Esophagus squamous epithelium (tissue), 5 donors: ENCODE measurements at places on chromosomes 11 and 22.

- no peak for DNase-seq
These were observed 2.5 kb downstream of the DCHS1 start for GRCh38 chr11:6653097-6653496.

GRCh38 chr22:46595545-46595944 is 24.6 kb upstream of the GRAMD4 start:
- no peak for DNase-seq

- DNase-seq: no peak
These were observed 11.1 kb downstream of the OR5A2 start for GRCh38 chr11:59415111-59415510.

GRCh38 chr22:35995772-35996171 is 32.9 kb downstream of the RBFOX2 start:
- no peak for DNase-seq

DNA sequence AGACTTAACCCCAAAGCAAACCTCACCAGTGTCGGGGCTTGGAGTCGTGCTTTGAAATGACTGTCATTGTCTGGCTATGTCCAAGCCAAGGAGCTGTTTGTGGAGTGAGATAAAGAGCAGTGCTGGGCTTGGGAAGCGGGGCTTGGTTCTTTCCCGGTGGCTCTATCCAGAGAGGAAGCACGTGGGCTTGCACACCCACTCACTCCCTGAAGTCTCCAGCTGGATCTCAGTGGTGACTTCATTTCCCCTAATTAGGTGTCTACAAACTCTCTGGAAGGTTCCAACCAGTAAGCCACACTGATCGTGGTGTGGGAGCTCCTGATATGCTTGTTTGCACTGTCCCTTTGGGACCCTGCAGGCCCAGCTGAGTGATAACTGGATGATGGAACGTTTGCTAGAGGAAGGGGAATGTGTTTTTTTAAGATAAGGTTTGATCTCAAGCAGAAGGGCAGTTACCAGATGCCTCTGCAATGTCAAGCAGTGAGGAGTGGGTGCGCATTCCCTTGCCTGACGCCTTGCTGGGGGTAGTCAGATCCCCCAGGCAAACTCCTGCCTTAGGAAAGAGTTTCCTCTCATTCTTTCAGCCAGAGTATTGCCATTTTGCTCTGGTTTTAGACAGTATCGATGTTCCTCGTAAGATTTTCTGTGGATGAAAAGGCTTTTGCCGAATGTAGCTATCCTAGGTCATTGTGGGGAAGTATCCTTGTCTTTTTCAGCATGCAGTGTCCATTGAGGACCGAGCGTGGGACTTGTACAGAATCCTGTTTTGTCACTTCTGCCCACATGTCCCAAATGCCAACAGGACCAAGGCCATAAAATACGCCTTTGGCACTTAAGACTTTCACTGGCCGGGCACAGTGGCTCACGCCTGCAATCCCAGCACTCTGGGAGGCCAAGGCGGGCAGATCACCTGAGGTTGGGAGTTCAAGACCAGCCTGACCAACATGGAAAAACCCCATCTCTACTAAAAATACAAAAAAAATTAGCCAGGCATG is 90.9 kb downstream of the MICAL2 start:
- no peak for DNase-seq

- no peak for DNase-seq
These were observed 90.2 kb upstream of the ALKBH3 start for GRCh38 chr11:43790444-43790794.

- DNase-seq: no peak
These were observed 101.1 kb upstream of the SLC22A12 start for GRCh38 chr11:64489831-64490441.

DNA sequence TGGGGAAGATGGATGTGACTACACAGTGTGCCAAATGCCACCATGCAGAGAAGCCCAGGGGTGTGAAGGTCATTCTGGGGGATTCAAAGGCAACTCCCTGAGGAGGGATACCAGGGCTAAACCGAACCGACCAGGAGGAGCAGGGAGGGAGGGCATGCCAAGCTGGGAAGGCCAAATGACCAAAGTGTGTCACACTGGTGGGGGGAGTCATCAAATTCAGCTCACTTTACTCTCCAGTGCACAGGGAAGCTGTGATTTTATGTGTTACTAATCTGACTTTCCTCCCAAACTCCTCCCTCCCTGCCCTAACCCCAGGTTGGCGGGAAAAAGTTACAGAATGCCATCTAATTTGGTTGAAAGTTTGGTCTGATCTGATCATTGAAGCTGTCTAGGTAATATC is 29.7 kb upstream of the TSKU start:
- no peak for DNase-seq

- DNase-seq: no peak
These were observed 14.5 kb upstream of the RPS19BP1 start for GRCh38 chr22:39546889-39547586.

DNA sequence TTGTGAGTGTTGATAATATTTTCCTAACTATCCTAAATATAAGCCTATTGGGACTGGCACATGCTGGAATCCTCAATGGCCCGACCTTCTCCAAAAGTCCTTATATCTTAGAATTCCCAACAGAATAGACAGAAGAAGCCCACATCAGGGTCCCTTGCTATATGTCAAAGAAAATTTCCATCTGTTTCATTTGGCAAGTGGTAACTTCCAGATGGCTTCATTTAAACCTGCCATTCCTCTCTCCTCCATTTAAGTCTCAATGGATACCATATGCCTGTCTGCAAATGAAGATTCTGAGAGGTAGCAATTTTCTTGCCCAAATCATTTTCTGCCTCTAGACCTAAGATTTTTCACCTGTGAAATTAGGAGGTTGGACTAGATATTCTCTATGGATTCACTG is 73.1 kb upstream of the KCNA4 start:
- DNase-seq: no peak

DNA sequence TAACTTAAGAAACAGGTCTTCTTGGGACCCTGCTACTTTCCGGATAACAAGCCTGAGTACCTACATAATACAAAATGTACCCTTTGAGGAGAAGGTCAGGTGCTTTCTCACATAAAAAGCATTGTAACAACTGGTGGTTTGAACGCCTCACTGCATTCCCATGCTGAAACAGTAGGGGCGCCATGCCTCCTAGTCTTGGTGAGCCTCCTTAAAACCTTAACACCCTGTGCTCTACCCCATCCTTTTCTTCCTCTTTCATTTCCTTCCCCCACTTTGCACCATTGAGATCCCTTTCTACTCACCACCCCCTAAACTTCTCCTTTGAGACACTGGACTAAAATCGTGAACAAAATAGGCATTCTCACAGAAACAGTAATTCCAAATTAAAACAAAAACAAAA is 729.3 kb downstream of the NTM start:
- no peak for DNase-seq

DNA sequence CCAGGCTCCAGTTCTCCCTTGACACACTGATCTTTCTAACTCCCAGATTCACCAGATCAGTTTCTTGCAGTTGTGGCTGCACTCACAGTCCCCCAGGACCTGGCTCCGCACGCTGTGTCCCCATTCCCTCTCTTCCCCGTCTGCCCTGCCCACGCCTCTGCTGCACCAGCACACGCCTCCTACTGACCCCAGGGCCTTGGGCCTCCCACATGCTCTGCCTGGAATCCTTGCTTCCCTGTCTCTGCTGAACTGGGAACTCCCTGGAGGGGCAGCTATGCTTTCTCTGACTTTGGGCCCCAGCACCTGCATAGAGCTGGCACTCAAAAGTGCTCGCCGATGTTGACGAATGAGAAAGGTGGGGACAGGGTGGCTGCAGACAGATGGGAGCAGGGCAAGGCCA is 68.9 kb downstream of the MYO7A start:
- no peak for DNase-seq

DNA sequence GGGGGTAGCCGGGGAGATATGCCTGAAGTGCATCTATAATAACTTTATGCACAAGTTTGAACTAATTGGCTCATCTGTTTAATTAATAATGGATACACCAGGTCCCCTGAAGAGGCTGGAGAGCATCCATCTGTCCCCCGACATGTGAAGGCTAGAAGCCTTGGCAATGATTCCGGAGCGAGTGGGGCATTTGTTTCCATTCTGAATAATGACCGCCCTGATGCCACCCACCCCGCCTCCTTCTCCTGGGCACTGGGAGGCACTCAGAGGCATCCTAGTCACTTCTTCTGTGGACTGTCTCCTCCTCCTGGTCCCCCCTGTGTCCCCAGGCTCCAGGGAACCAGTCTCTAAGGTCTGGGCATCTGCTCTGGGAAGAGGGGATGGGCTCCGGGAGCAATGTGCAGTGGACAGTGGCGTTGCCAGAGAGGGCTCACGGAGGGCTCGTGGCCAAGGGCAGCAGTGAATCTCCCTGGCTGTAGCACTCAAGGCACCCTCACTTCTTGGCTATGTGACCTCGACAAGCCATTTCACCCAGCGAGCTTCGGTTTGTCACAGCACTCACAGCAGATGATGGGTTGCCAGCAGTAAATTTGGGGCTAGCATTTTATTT is 64.7 kb downstream of the TSPAN18 start:
- no peak for DNase-seq

DNA sequence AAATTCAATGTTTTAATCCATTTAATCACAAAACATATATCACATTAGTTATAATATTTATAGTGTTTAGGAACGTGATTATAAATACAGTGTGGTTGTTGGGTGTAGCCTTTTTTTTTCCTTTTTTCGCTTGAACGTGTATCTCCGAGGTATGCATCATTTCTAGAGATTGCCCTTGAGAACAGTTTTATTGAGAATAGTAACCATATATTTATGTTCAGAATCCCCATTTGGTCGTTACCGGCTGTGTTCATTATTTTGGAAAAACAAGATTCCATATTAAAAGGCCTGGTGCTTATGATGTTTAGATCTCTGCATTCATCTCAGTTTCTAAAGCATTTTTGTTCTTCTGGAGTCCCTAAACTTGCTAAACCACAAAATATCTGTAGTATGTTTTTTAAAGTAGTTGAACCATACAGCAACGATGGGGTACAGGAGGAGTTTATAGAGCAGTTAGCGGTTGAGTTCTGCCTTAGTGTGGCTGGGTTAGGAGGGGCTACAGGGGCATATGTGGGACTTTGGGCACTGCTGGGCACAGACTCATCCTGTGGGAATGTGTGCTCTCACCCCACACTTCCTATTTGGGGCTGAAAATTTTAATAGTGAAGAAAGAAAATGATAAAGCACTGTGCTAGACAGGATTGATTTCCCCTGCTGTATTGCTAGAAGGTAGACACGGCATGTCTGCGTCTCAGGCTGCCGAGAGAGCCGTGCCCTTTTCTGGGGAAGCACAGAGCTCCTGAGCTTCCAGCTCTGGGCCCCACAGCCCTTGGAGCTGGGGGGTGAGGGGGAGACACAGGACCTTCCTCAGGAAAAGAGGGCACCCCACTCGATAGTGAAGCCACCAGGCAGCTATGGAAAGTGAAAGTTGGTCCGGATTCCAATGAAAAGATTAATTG is 81.5 kb upstream of the PPARA start:
- DNase-seq: no peak

DNA sequence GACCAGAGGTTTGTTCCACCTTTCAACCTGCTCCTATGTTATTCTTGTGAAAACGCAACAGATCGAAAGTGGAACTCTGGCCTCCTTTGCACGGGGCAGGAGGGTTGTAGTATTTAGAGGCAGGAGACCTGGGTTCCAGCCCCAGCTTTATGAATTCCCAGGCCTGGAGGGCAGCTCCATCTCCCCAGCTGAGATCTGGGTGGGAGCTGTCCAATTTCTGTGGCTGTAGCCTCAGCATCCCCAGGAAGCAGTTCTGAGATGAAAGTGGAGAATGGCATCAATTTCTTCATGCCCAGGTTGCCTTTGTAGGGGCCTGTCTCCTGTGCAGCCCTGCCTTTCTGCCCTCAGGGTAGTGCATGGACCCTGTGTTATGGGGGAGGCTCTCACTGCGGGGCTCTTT is 4.1 kb downstream of the FADS2 start:
- DNase-seq: no peak

- DNase-seq: no peak
These were observed 99.6 kb upstream of the THY1 start for GRCh38 chr11:119522609-119523008.

DNA sequence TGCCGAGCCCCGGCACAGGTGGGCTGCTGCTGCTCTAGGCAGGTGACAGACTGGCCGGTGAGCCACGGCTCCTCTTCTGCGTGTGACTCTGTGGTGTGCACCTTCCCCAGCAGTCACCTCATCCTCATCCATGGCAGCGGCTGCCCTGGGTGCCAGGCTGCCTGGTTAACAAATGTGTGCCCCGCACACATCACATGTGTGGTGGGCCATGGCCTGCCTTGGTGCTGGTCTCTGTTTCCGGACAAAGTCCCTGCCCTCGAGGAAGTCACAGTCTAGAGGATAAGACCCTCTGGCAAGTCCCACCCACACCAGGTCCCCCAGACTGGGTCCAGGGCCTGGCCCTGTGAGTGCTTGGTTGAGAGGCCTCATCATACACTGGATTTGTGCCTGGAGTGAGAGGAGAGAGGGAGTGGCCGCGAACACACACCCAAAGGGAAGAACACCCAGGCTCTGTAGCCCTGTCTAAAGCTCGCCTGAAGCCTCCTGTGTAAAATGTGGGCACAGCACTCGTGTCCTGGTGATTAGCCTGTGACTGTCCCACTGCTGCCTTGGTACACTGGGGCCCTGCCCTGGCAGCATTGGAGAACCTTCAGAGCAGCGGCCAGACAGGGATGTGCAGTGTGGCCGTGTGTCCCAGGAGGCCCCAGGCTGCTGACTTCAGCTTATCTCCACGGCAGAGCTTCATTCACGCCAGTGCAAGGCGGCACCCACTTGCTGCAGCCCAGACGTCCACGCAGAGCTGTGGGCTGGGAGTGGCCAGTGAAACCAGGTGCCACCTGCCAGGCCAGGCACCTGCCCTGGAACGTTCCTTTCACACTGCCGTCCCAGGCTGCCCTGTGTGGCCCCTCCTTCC is 269.9 kb downstream of the TBC1D22A start:
- no peak for DNase-seq

DNA sequence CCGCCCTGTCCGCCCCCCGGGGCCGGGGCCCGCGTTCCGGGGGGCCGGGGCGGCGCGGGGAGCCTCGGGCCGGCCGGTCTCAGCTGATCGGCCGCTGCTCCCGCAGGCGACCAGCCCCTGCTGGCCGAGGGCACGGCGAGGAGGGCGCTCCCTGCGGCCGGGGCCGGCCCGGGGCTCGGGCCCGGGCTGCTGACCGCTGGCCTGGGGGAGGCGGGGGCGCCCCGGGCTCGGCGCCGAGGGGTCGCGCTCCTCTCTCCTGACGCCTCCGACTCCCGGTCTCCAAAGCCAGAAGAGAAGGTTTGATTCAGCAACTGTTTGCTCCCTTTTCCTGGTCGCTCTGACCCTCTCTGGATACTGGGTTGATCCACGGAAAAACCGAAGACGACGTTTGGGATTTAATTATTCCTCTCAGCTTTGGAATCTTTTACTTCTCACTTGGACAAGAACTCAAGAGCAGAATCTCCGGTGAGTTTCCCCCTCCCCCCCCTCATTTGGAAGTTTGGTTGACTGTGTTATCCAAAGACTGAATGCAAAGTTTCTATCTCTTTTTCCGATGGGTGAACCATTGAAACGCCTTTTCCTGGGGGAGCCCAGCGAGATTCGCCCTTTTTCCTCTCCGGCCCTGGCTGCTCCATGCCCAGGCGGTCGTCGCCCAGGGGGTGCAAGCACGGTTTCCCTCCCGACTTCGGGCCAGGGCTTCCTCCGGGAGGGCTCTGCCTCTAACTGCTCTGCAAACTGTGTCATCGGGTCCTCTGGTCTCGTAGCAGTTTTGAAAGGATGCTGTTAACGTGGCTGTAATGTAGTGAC is 725 bp downstream of the KDM2A start:
- no peak for DNase-seq
